ENCODE measurements at places on chromosomes 2 and 18.

DNA sequence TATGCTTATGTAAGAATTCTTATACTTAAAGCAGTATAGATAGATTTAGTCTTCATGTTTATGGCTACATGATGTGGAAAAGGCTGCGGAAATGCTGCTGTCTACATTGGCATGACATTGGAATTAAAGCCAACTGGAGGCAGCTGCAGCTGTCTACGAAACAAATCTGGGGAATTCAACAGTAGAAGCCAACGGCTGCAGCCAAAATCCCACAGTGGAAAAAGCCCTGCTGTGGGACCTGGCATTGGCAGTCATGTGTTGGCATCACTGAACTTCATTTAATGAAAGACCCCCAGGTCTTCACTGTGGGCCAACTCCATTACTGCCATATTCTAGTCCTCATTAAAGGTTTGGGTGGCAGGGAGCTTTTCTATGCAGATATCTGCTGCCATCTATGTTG lies 223.6 kb downstream of the SLC8A1 start:
- DNase-seq, result no peak

- no peak for DNase-seq
Measured at GRCh38 chr18:78228974-78229373, 750.6 kb upstream of the SALL3 start.

GRCh38 chr2:26850505-26850904 lies 2.6 kb downstream of the DPYSL5 start:
- no peak for DNase-seq

- DNase-seq, result no peak
Measured at GRCh38 chr18:22303927-22304326, 113.8 kb downstream of the CTAGE1 start.

GRCh38 chr2:205754924-205755321 lies 72.6 kb downstream of the NRP2 start:
- no peak for DNase-seq

DNA sequence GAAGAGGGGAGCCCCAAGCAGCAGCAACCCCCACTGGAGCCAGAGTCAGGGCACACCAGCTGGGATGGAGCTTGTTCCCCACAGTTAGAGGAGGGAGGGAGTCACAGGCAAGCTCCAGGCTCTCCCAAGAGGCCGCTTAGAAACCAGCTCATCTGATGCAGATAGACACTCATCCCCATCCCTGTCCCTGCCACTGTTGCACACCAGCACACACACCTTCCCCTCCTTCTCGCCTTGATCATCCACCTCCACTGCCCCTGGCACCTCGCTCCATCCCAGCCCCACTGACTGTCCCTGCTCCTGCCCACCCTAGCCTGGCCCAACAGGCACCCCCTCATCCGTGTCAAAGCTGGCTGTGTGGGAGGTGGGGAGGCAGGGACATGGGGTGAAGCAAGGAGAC lies 1.5 kb upstream of the RUFY4 start:
- no peak for DNase-seq

DNA sequence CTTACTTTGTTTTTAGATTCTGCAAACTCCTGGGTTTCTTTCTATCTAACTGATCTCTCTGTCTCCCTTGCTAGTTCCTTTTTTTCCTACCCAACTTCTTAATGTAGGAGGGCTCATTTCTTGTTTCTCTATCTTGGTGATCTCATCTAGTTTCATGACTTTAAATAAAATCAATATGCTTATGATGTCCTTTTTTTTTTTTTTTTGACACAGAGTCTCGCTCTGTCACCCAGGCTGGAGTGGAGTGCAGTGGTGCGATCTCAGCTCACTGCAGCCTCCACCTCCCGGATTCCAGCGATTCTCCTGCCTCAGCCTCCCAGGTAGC lies 42.2 kb upstream of the IL1RL1 start:
- DNase-seq, result no peak

DNA sequence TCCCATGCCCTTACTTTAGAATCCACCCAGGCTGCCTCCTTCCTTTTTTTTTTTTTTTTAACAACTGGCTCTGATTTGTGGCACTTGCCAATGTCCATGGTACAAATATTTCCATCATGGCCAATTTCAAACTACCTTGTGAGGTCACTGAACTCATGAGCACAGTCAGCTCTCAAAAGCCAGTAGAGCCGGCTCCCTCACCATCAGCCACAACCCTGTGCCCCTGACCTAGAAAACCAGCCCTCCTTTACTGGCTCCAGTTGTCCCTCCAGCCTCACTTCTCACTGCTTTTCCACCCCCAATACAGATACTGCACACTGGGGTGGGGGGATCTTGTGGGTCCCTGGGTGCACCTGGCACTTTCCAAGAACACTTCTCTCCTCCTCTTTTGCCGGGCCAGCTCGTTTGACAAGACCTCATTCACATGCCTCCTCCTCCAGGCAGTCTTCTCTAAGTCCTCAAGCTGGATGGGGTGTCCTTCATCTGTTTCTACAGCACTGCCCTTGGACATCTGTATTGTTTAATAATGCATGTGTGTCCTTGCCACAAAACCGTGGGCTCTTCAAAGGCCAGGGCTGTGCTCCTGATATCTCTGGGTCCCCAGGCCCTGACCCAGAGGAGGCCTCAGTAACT lies 35.5 kb downstream of the SDC1 start:
- no peak for DNase-seq

- DNase-seq, result no peak
Measured at GRCh38 chr2:173026479-173026878, 49.2 kb upstream of the MAP3K20 start.

- no peak for DNase-seq
Measured at GRCh38 chr2:197324801-197325200, 14.2 kb upstream of the ANKRD44 start.

DNA sequence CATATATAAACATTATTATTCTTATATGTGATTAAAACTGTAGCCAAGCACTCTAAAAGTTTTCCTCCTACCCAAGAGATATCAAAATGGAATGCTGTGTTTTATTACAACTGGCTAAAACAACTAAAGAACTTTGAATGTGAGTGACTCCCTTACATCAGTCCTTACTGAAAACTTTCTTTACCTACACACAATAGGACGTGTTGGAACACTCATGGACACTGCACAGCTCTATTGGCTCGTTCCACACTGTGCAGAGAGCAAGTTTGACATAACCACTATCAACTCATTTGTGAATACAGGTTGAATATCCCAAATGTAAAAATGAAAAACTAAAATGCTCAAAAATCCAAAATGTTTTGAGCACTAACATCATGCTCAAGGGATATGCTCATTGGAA lies 650.6 kb downstream of the SLC4A3 start:
- no peak for DNase-seq

DNA sequence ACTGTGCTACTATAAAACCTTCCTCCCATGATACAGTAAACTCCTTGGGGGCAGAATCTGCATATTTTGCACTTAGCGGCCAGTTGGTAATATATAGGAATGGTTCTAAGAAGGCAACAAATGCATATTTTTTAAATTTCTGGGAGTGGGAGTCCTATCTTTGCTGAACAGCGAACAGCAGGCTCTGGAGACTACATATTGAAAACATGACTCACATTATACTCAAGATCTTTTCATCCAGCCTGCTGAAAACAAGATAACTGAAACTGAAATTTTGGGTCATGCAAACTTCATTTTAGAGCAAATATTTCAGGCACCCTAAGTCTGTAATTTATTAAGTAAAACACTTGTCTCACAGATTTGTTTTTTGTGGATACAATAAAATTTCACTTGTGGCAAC lies 122.2 kb downstream of the SATB2 start:
- DNase-seq, result no peak

- DNase-seq, result no peak
Measured at GRCh38 chr2:202750763-202751427, 116.1 kb downstream of the FAM117B start.

DNA sequence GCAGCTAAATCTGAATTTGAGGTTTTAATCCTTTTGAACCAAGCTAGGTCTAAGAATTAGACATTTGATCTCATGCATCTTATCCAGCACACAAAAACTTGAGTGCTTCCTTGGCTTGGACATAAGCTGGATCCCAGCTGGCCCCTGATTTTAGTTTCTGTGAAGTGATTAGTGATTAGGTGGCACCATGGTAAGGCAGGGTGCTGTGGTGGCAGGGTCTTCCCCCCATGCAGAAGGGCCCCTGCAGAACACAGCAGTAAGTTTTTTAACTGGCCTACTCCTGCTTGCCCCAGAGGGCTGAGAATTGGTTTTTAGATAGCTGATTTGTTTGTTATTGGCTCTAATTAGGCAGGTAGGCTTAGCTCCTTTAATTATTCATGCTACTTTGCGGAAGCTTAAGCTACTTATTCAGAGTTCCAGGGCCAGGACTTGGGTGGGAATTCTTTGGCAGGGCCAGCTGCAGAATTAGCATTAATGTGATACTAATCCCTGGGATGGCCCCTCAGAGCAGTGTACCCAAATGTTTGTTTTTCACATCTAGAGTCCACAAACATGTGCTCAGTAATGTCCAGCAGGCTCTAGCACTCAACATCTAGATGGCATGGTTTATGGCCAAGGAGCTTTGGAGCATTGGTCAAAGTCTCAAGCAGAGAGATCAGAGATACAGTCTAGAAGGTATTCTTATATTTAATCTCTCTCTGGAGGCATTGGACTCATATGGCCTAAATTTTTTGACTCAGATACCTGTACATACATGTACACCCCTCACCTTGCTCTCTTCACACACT lies 99.6 kb downstream of the FMNL2 start:
- no peak for DNase-seq

GRCh38 chr2:213757525-213757924 lies 473.3 kb downstream of the SPAG16 start:
- no peak for DNase-seq

All from GM12891 (cell line).